ENCODE measurements at places on chromosomes 11 and 22. TPM values are rescaled to one million over a fixed set of nuclear protein-coding genes. Genes with fewer than 3 reads are reported as not detected.

OLFML1 gene
- not detected for total RNA-seq

GRCh38 chr11:87421422-87421821, 383.7 kb downstream of the TMEM135 start:
- DNase-seq: peak; percentile 79

DNA sequence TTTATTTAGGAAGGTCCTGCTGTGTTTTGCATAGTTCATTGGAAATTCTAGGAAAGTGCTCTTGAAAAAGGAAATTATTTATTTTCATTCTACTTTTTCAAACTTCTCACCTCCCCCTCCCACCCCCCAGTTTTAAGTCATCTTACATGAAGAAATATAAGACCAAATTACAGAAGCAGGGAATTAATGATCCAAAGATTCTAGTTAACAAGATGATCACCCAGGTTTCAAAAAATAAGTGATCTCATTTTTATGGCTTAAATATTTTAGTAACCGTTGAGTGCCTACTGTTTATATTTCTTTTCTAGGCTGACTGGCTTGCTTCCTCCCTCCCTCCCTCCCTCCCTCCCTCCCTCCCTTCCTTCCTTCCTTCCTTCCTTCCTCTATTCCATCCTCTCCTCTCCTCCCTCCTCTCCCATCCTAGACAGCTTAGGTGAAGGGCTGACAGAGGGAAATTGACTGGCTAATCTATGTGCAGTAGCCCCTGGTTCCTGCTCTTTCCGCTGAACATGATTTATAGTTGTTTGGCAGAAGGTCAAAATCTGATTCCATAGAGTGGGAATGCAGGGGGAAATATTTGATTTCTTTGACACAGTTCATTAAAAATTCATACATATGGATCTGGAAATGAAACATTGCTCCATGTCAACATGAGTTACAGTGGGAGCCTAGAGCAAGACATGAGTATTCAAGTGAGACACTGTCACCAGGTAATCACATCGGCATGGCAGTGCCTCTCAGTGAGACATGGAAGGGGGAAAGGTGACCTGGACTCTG, 123.4 kb downstream of the COMMD9 start:
- DNase-seq: no peak

DNA sequence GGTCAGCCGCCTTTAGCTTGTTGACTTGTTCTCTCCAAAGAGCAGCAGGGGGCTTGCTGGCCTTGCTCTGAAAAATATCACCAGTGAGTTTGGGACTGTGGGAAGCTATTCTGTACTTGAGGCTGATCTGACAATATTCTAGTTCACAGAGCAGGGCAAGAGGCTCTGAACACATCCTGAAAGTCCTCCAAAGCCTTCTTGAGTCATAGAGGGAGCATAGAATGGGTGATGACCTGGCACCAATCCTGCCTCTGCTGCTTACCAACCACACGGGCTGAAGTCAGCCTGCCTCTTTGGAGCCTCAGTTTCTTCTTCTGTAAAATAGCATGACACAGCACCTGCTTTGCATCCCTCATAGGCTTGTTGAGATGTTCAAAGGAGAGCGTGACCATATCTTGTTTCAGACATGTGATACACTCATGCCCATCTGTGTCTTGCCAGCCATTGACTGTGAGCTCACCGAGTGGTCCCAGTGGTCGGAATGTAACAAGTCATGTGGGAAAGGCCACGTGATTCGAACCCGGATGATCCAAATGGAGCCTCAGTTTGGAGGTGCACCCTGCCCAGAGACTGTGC, 96.6 kb downstream of the RRAS2 start:
- DNase-seq: no peak

DNA sequence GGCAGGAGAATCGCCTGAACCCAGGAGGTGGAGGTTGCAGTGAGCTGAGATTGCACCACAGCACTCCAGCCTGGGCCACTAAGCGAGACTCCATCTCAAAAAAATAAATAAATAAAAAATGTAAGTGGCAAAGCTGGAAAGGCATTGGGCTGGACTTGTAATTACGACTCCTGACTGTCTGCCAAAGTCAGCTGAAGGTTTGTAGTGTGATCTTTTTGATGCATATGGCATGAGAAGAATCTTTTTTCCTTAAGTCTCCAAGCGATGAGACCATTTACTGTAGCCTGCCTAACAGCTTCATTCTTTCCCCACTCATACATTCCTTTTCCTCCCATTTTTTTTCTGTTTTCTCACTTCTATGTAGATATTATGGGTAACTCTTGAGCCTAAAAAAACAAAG, 24.8 kb downstream of the CTNND1 start:
- DNase-seq: no peak

TSSK2 gene
- total RNA-seq: not detected

MIOX gene
- total RNA-seq: 0.21 TPM

SLC5A4 gene
- total RNA-seq: not detected

DNA sequence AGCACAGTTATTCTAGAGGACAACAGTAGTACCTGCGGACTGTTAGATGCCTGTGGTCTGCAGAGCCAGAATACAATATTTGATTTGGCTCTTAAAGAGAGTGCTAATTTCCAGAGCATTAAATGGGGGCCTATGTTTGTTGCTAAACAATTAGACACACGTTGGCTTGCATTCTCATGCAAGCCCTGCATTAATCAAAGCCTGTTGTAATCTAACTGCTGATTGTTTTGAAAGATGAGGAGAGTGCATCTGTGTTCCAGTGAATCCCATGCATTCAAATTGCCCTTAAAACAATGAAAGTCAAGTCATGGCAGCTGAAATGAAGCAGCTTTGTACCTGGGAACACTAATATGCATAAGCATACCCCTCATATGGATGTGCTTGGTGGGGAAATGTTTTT, 419.4 kb downstream of the DYNC2H1 start:
- DNase-seq: no peak

DNA sequence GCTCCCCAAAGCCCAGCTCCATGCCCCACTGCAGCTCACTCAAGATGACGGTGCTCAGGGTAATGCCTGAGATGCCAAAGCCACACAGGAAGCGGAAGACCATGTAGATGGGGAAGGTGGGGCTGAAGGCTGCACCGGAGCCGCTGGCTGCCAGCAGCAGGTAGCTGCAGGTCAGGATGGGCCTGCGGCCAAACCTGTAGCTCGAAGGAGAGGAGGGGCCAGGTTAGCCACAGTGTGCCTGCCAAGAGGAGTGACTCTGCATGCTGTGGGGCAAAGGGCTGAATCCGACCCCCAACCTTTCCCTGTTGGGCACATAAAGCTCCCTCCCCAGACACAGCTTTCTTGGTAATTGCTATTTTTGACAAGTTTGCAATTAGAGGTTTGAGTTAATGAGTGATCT, 14.9 kb upstream of the SLC22A6 start:
- DNase-seq: no peak

Data from activated CD4-positive, alpha-beta T cell treated with anti-CD3 and anti-CD28 coated beads, Interleukin-2, amount 10 ng/mL, durations not matched to agents 24 days and 14 days (primary cell).